Activated gamma-delta T cell (primary cell): ENCODE measurements at places on chromosomes 1 and 21.

GRCh38 chr1:244022311-244022710, 28.8 kb upstream of the ZBTB18 start:
- no peak for DNase-seq

DNA sequence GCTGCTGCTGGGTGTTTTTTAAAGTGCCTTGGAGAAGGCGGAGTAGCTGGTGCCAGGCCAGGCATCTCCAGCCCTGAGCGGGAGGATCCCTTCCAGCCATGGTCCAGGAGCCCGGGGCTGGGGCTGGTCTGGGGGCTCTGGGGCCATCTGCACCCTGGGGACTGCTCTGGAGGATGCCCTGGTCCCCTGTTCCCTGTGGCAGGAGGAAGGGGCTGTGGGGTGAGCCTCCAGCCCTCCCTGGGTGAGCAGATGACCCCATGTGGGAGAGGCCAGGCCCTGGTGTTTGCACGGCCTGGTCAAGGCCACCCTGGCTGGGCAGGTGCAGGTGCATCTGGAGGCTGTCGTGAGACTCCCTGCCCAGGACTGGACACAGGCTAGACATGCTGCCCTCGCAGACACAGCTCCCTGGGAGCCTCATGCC, 56.7 kb downstream of the SLX9 start:
- DNase-seq: no peak

- no peak for DNase-seq
Measured at GRCh38 chr1:22749919-22750684, 39.5 kb downstream of the EPHB2 start.

- no peak for DNase-seq
Measured at GRCh38 chr1:176450526-176450925, 12.4 kb upstream of the PAPPA2 start.

- DNase-seq: no peak
Measured at GRCh38 chr1:207909687-207910086, 1.2 kb downstream of the CD34 start.

DNA sequence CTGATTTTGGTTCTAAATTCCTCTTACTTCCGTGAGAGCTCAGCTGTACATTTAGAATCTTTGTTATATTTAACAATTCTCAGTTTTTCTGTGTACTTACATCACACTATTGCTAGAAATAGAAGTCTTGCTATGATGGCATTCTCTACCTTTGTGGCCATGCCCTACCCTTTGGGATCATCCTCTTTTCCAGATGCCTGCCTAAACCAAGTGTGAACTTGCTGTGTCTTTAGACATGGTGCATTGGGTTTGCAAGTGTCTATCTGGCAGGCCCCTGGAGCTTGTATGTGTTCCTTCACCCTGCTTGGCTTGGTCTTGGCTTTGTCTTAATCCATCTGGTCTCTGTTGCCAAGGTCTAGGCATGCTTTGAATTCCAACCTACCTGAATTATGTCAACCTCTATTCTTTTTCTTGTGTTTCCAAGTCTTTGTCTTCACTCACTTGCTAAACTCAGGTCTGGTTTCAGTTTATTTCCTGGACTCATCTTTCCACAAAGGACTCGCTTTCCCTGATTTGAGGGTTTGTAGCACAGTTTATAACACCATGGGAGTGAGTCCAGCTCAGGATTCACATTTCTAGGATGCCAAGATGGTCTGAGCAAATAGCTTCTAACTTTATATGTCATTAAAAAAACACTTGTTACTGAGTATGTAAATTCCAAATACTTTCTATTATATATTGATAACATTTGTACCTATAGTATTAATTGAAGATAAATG, 20.6 kb upstream of the APOBEC4 start:
- no peak for DNase-seq
